Bronchial smooth muscle cell (primary cell): ENCODE measurements at places on chromosomes 3 and 15. TPM values are rescaled to one million over a fixed set of nuclear protein-coding genes. Genes with fewer than 3 reads are reported as not detected.

The SEC22C gene
- total RNA-seq, result 41.7 and 42.7 TPM in 2 replicates

The GCSAM gene
- total RNA-seq, result not detected in 2 replicates

The UCN2 gene
- 0.32 and 0.34 TPM in 2 replicates for total RNA-seq

The AGBL1 gene
- not detected in 2 replicates for total RNA-seq

The POMGNT2 gene
- total RNA-seq, result 7.9 and 15.7 TPM in 2 replicates

The WHAMM gene
- 2.0 and 2.5 TPM in 2 replicates for total RNA-seq

The NIT2 gene
- total RNA-seq, result 5.2 and 9.9 TPM in 2 replicates

The EOGT gene
- 23.0 and 26.0 TPM in 2 replicates for total RNA-seq

The PLCL2 gene
- total RNA-seq, result 15.0 and 19.5 TPM in 2 replicates
